ENCODE measurements at places on chromosomes 16 and 17.

DNA sequence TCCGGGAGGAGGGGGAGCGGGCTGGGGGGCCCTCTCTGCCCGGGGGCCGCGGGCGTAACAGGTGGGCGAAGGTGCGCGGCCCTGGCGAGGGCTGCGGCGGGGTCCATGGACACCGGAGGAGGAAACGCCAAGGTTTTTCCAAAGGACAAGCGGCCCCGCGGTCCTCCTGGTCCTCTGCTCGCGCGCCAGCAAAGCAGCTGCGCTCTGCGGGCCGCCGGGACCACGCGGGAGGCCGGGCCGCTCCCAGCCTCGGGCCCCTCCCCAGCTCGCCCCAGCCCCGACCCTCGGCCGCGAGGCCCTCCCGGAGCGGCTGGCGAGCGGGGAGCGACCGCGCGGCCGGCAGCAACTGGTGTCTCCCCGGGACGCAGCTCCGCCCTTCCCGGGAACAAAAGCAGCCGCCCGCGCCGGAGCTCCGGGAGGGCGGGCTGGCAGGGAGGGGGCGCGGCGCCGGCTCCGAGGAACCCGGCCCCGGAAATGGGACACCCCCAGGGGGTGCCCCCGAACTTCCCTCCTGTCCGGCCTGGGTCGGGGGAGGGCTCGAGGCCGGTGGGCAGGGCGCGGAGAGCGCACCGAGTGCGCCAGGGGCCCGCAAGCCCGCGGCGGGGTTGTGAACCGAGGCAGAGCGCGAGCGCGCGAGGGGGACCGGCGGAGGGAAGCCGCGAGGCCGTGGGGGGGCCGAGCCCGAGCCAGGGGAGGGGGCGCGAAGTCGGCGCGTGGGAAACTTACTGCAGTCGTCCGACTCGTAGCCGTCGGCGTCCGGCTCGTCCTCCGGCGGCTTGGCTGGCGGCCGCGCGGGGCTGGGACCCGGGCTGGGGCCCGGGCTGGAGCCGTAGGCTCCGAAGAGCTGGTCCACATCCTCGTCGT lies 837 bp downstream of the DOC2B start:
- DNase-seq = peak; percentile 45

DNA sequence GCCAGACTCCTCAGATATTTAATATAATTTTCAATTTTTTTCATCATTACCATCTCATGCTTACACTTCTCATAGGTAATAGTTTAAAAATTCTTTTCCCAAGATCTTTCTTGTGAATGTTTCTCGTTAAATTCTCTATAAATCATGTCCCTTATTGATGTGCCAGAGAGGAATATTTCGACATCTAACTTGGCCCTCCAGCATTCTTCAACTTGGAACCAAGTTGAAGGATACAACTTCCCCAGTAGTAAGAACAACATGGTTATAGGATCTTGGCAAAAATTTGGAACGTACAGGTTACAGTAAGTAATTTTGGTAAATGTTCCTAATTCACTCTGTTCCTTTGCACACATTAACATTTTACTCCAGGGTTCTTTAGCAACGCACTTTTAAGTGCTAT lies 731.8 kb downstream of the CDH11 start:
- no peak for DNase-seq

- DNase-seq = peak; percentile 83
Measured at GRCh38 chr17:15431196-15431595, 36.2 kb downstream of the CDRT4 start.

DNA sequence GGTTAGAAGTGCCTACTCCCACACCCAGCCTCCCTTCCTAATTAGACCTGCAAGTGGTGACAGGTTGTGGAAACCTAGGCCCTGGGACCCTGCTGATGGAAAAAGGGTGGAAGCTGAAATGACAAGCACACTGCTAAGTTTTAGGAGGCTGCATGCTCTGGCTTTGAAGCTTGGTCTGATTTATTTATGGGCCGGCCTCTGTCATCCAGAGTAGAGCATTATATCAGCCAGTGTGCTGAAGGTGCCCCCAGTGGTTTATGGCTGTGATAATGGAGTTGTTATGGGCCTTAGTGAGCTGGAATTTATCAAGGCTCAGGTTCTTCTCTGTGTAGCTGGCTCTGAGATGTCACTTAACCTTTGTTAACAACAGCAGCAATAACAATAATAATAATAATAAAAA lies 142.6 kb downstream of the UTP18 start:
- DNase-seq = no peak

- DNase-seq = no peak
Measured at GRCh38 chr17:73013816-73014663, 78.4 kb downstream of the SLC39A11 start.

- no peak for DNase-seq
Measured at GRCh38 chr17:37847102-37847501, 77.1 kb upstream of the TBC1D3K start.

DNA sequence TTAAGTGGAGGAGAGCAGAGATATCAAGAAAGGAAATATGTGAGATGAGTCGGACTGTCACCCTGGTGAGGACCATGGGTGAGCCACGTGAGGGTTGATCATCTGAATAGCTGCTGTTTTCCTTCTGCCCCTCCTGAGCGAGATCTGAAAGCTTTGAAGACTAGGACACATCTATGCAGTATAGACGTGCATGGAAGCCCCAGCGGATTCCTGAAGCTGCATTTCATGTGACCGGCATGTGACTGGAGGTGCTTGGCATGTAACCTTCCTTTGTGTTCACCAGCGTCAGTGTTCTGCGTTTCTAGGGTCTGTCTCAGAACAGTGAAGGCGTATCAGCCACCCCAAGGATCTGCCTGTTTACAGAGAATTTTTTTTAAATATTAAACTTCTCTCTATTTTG lies 75.1 kb downstream of the MSI2 start:
- no peak for DNase-seq

GRCh38 chr16:4461250-4462085 lies 13.0 kb downstream of the NMRAL1 start:
- DNase-seq = no peak

DNA sequence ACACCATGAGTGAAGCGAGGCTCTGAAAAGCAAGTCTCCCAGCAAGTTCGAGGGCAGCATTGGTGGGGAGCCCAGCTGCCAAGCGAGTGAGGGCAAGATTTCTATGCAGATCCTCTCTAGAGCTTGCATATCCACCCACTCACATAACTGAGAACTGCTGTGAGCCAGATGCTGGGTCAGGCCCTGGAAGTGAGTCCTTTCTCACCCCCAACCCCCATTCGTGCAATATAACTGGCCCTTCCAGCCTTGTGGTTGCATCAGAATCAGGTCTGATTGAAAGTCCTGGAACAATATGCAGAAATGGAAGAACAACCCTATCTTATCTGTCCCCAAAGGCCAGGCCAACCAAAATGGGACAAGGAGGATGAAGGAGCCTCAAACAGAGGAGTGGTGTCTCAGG lies 146.6 kb downstream of the IRX5 start:
- no peak for DNase-seq
